ENCODE measurements at places on chromosomes 1 and 21. TPM values are rescaled to one million over a fixed set of nuclear protein-coding genes. Genes with fewer than 3 reads are reported as not detected.

The CASZ1 gene
- total RNA-seq = 1.1 TPM

The TCHHL1 gene
- not detected for total RNA-seq

The KIF2C gene
- 13.3 TPM for total RNA-seq

The NIT1 gene
- total RNA-seq = 13.1 TPM

The CIART gene
- total RNA-seq = 0.44 TPM
